ENCODE measurements at places on chromosomes 7 and 10. TPM values are rescaled to one million over a fixed set of nuclear protein-coding genes. Genes with fewer than 3 reads are reported as not detected.

SRGN gene
- 65.8 TPM for total RNA-seq

NKX2-3 gene
- total RNA-seq: not detected

FFAR4 gene
- total RNA-seq: not detected

TMEM176A gene
- total RNA-seq: not detected

GBX1 gene
- not detected for total RNA-seq

NAT16 gene
- total RNA-seq: not detected

UNC5B gene
- total RNA-seq: 20.6 TPM

GJD4 gene
- not detected for total RNA-seq

AHCYL2 gene
- total RNA-seq: 12.1 TPM

ARMS2 gene
- total RNA-seq: not detected

HOXA6 gene
- total RNA-seq: not detected

WDR11 gene
- total RNA-seq: 86.1 TPM

TMEM196 gene
- not detected for total RNA-seq

All from fibroblast of the aortic adventitia (primary cell).